ENCODE measurements at places on chromosomes 2 and 18. TPM values are rescaled to one million over a fixed set of nuclear protein-coding genes. Genes with fewer than 3 reads are reported as not detected.
A peak's percentile ranks its signal among the peaks of the same experiment; 100 is the strongest.

DNA sequence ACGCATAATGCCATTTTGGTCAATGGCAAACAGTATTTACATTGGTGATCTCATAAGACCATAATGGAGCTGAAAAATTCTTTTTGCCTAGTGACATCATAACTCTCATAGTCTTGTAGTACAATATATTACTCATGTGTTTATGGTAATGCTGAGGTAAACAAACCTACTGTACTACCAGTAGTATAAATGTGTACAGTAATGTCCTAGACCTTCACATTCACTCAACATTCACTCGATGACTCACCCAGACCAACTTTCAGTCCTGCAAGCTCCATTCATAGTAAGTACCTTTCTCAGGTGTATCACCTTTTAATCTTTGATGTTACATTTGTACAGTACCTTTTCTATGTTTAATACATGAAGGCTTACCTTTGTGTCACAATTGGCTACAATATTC lies 558.2 kb upstream of the PIK3C3 start:
- H3K27ac ChIP-seq: no peak overlapping the region
- DNase-seq: no peak
- H3K36me3 ChIP-seq: no peaks in the 10 kb centered on the region
- no peaks in the 10 kb centered on the region for H3K4me1 ChIP-seq
- no peak overlapping the region for H3K4me3 ChIP-seq
- no peaks in the 10 kb centered on the region for H3K27me3 ChIP-seq

- no peaks in the 10 kb centered on the region for H3K36me3 ChIP-seq
- H3K4me1 ChIP-seq: no peaks in the 10 kb centered on the region
- H3K27ac ChIP-seq: no peak overlapping the region
- no peak overlapping the region for H3K4me3 ChIP-seq
Observed at GRCh38 chr2:147460155-147460554, 384.7 kb upstream of the ACVR2A start.

GRCh38 chr18:36481201-36481657 lies 183.7 kb downstream of the FHOD3 start:
- no peaks in the 10 kb centered on the region for H3K36me3 ChIP-seq
- DNase-seq: no peak
- peaks cover 2% of the 10 kb centered on the region for H3K27me3 ChIP-seq
- no peak overlapping the region for H3K27ac ChIP-seq
- no peak overlapping the region for H3K4me3 ChIP-seq

GRCh38 chr2:126653761-126654160 lies 2.2 kb upstream of the GYPC start:
- H3K27me3 ChIP-seq: no peaks in the 10 kb centered on the region
- H3K36me3 ChIP-seq: peaks cover 14% of the 10 kb centered on the region
- no peak overlapping the region for H3K27ac ChIP-seq
- no peak overlapping the region for H3K4me3 ChIP-seq
- H3K4me1 ChIP-seq: peaks cover 21% of the 10 kb centered on the region
- no peak for DNase-seq

DNA sequence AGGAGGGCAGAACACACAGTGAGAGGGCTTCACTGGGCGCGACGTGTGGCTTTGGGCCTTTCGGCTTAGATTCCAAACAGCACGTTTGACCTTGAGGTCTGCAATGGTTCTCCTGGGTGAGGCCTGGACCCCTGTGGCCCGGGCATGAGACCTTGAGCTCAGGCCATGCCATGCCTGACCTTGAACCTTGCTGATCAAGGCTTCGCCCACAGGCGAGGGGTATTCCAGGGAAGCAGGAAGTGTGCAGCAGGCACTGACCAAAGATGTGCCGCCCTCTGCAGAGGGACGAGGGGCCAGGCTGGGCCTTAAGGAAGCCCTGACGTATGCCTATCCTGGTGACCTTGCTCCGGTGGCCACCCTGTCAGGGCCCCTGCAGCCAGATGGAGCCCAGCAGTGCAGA lies 178.3 kb upstream of the HDAC4 start:
- no peaks in the 10 kb centered on the region for H3K36me3 ChIP-seq
- no peaks in the 10 kb centered on the region for H3K27me3 ChIP-seq
- no peak overlapping the region for H3K27ac ChIP-seq
- no peak for DNase-seq
- H3K4me1 ChIP-seq: no peaks in the 10 kb centered on the region

- H3K27ac ChIP-seq: no peak overlapping the region
- H3K36me3 ChIP-seq: no peaks in the 10 kb centered on the region
- peaks cover under 1% of the 10 kb centered on the region for H3K4me1 ChIP-seq
Observed at GRCh38 chr2:47091118-47091517, 64.0 kb downstream of the STPG4 start.

- H3K36me3 ChIP-seq: no peaks in the 10 kb centered on the region
- H3K27ac ChIP-seq: no peak overlapping the region
- no peaks in the 10 kb centered on the region for H3K4me1 ChIP-seq
- H3K4me3 ChIP-seq: no peak overlapping the region
- H3K27me3 ChIP-seq: no peaks in the 10 kb centered on the region
Observed at GRCh38 chr18:33878213-33878612, 300.2 kb downstream of the ASXL3 start.

DNA sequence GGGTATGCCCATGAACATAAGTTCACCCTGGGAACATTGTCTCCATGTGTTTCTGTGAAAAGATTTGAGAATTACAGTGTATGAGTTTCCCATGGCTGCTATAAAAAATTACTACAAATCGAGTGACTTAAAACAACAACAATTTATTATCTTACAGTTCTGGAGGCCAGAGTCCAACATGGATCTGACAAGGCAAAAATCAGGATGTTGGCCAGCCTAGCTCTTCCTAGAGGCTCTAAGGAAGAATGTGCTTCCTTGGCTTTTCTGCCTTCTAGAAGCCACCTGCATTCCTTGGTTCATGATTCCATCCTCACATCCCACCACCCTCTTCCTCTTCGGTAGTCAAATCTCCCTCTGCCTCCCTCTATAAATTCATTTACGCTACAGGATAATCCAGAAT lies 38.6 kb downstream of the FAM124B start:
- H3K27ac ChIP-seq: no peak overlapping the region
- H3K4me1 ChIP-seq: no peaks in the 10 kb centered on the region
- no peak for DNase-seq
- H3K36me3 ChIP-seq: no peaks in the 10 kb centered on the region

GRCh38 chr2:46857871-46858701 lies 57.5 kb downstream of the MCFD2 start:
- DNase-seq: no peak
- H3K27ac ChIP-seq: no peak overlapping the region
- H3K4me1 ChIP-seq: no peaks in the 10 kb centered on the region
- H3K4me3 ChIP-seq: no peak overlapping the region
- no peaks in the 10 kb centered on the region for H3K36me3 ChIP-seq

DNA sequence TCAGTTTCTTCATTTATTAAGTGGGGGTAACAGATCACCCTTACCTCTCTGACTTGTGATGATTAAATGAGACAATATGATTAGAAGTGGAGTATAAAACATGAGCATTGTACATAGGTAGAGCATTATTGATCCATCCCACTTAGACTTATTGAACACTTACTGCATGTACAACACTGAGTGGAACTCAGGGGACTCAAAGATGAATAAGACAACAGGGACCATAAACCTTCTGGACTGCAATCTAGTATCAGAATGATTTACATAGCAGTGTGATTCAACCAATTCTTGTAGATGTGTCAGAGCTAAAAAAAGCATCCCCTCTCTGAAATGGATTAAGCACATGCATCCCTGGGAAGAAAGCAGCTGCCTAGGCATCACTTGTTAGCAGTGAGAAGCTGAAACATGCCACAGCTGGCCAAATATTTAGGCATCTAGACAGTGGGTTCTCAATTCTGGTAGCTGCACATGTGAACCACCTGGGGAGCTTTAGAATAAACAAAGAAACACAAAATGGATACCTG lies 111.5 kb downstream of the CYRIA start:
- H3K4me3 ChIP-seq: no peak overlapping the region
- H3K27me3 ChIP-seq: no peaks in the 10 kb centered on the region
- H3K36me3 ChIP-seq: no peaks in the 10 kb centered on the region
- no peak overlapping the region for H3K27ac ChIP-seq
- no peak for DNase-seq

DNA sequence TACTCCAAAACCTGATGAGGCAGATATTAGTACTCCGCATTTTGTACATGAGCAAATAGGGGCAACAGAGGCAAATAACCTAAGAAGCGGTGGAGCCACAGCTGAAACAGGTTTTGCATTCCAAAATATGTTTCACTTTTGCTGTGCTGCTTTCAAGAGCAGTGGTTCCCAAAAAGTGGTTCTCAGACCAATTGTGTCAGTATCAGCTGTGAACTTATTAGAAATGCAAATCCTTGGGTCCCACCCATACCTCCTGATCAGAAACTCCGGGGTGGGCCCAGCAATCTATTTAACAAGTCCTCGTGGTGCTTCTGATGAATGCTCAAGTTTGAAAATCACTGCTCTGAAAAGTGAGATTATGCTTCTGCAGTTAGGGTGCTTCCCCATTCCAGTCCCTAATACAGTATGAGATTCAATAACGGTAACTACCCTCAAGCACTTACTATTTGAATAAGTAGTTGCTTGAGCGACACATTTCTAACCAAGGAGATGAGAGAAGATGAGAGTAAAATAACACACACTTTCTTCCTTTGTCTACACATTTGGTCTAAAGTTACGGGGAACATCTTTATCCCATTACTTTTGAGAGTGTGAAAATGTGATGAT lies 17.8 kb upstream of the TCF4 start:
- H3K27ac ChIP-seq: no peak overlapping the region
- DNase-seq: no peak
- H3K4me3 ChIP-seq: no peak overlapping the region
- no peaks in the 10 kb centered on the region for H3K36me3 ChIP-seq

DNA sequence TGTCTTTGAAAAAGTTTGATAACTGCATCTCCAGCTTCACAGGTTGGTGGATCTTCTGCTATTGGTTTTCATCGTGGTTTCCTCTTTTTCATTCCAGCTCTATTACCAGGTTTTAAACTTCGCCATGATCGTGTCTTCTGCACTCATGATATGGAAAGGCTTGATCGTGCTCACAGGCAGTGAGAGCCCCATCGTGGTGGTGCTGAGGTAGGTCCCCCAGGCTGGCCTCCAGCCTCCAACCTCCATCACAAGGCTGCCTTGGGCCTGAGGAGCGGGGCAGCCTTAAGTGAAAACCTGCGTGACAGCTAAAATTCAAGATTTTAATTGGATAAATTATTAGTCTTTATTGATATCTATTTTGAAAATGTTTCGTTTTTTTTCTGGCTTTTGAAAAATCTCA lies 9.7 kb downstream of the SEC11C start:
- no peaks in the 10 kb centered on the region for H3K27me3 ChIP-seq
- H3K4me3 ChIP-seq: no peak overlapping the region
- peak overlapping the region; percentile 76 for H3K27ac ChIP-seq
- peaks cover 41% of the 10 kb centered on the region for H3K36me3 ChIP-seq
- DNase-seq: no peak

DNA sequence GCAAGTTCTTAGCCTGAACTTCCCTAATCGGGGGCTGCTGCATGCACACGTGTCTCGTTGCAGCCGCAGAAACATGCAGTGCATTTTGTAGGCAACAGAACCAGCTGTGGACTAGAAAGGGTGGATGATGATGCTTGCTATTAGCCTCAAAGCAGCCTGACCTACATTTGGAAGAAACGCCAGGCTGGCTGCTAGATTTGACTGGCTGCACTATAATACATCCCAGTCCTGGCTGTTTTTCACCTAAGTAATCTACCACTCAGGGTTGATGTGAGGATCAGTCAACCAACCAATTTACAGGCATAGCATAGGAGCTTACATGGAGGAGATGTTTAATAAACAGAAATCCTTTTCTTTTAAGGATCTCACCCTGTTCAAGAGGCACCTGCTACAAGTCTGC lies 56.4 kb upstream of the SPP2 start:
- H3K36me3 ChIP-seq: no peaks in the 10 kb centered on the region
- peaks cover 12% of the 10 kb centered on the region for H3K27me3 ChIP-seq
- H3K27ac ChIP-seq: no peak overlapping the region
- no peak overlapping the region for H3K4me3 ChIP-seq

- H3K36me3 ChIP-seq: peaks cover 14% of the 10 kb centered on the region
- H3K4me3 ChIP-seq: no peak overlapping the region
- peak; percentile 54 for DNase-seq
- H3K27ac ChIP-seq: no peak overlapping the region
Observed at GRCh38 chr2:101463911-101464641, 10.8 kb downstream of the RFX8 start.

DNA sequence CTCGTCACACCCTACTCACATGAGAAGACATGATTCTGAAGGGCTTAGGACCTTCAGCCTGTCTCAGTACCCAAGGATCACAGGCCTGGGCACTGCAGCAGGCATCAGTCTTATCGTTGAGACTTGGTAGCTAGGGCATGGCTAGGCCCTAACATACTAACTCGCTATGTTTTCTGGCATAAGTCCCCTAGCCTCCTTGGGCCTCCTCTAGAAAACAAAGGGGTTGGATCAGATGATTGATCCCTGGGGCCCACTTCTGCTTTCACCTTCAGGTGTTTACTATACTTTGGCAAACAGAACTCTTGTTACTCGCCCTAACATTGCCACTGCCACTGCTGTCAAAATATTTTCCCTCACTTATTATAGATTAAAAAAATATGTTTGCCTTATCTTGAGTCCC lies 44.2 kb downstream of the VSNL1 start:
- no peaks in the 10 kb centered on the region for H3K36me3 ChIP-seq
- H3K4me1 ChIP-seq: peaks cover 2% of the 10 kb centered on the region
- no peak overlapping the region for H3K4me3 ChIP-seq
- H3K27ac ChIP-seq: no peak overlapping the region
- H3K27me3 ChIP-seq: no peaks in the 10 kb centered on the region

- H3K27me3 ChIP-seq: no peaks in the 10 kb centered on the region
- H3K4me3 ChIP-seq: no peak overlapping the region
- H3K4me1 ChIP-seq: no peaks in the 10 kb centered on the region
Observed at GRCh38 chr18:39199231-39199855, 1633.7 kb upstream of the CELF4 start.

Gene MC5R
- not detected for total RNA-seq

Gene TFPI
- total RNA-seq: 1.2 TPM

Gene KLHL14
- total RNA-seq: not detected

Gene AGBL5
- total RNA-seq: 14.1 TPM

Gene EPB41L3
- total RNA-seq: 1.5 TPM

Gene B3GNT7
- not detected for total RNA-seq

Gene LRP2
- 0.09 TPM for total RNA-seq

Gene ZNF514
- 8.3 TPM for total RNA-seq

Gene FBXO36
- 0.71 TPM for total RNA-seq

Gene MEIS1
- not detected for total RNA-seq
